Naive thymus-derived CD8-positive, alpha-beta T cell (primary cell): ENCODE measurements at places on chromosomes 12 and 14. TPM values are rescaled to one million over a fixed set of nuclear protein-coding genes. Genes with fewer than 3 reads are reported as not detected.

GRCh38 chr12:48084066-48084465, 21.8 kb downstream of the SENP1 start:
- no peak overlapping the region for H3K4me3 ChIP-seq
- H3K27me3 ChIP-seq: no peaks in the 10 kb centered on the region
- no peak overlapping the region for H3K27ac ChIP-seq
- peaks cover 3% of the 10 kb centered on the region for H3K4me1 ChIP-seq

DNA sequence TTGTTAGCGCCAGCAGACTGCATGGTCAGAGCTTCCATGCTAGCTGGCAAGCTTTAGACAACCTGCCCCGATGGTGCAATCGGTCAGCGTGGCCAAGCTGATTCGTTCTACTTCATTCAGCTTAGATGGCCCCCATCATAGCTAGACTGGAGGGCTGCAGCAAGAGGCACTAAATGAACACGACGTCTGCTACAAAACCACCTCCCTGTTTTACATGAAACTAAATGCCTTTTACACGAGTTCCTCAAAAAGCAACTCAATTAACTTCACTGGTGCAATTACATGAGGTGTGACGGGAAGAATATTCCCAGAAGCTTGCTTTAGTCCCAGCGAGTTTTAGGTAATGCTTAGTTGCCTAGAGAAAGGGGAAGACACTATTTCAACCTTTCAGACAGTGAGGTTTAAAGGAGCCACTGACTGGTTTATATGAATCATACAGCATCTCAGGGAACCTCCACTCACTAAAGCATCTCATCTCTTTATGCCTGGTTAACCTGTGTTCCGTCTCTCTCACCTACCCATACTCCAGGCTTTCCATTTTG, 8.4 kb downstream of the NIN start:
- peaks cover 36% of the 10 kb centered on the region for H3K36me3 ChIP-seq
- peaks cover 88% of the 10 kb centered on the region for H3K4me1 ChIP-seq
- DNase-seq: no peak
- peak overlapping the region; percentile 97 for H3K27ac ChIP-seq
- no peaks in the 10 kb centered on the region for H3K27me3 ChIP-seq

GRCh38 chr12:99810718-99811593, 163.4 kb downstream of the GARIN6 start:
- no peak overlapping the region for H3K4me3 ChIP-seq
- H3K36me3 ChIP-seq: no peaks in the 10 kb centered on the region
- H3K27me3 ChIP-seq: no peaks in the 10 kb centered on the region
- no peak for DNase-seq
- no peak overlapping the region for H3K27ac ChIP-seq

Gene WSCD2
- polyA plus RNA-seq: not detected

Gene FZD10
- not detected for polyA plus RNA-seq

DNA sequence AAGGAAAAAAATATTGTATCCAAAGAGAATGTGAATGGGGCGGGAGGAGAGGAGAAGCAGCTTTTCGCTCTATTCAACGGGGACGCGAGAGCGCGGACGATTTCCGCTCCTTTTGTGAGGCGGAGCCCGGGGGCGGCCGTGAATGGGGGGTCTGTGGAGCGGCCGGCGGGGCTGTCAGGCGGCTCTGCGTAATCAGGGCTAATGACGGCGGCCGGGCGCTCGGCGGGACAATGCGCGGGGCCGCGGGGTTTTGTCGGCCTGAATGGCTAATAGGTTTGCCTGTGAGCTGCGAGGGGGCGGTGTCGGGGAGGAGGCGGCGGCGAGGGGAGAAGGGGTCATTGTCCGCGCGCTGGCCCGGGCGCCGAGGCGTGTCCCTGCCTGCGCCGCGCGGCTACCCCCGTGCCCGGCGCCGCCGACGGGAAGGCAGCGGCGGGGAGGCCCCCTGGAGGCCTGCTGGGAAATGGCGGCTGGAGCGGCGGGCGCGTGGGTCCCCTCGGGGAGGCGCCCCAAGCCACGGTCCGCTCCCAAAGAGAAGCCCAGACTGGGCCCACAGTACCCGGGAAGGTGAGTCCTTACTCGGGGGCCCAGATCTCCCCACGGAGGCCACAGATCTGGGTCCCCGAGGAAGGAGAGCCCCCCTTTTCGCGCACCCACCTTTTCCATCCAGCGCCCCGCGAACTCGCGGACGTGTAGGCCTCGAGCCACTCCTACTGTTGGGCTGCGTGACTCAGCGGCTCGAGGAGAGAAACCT, 6.0 kb downstream of the SIX6 start:
- peak; percentile 14 for DNase-seq
- peak overlapping the region; percentile 59 for H3K4me3 ChIP-seq
- H3K27ac ChIP-seq: no peak overlapping the region
- H3K4me1 ChIP-seq: peaks cover 22% of the 10 kb centered on the region
- H3K27me3 ChIP-seq: peaks cover 41% of the 10 kb centered on the region

Gene EXOC3L4
- not detected for polyA plus RNA-seq

DNA sequence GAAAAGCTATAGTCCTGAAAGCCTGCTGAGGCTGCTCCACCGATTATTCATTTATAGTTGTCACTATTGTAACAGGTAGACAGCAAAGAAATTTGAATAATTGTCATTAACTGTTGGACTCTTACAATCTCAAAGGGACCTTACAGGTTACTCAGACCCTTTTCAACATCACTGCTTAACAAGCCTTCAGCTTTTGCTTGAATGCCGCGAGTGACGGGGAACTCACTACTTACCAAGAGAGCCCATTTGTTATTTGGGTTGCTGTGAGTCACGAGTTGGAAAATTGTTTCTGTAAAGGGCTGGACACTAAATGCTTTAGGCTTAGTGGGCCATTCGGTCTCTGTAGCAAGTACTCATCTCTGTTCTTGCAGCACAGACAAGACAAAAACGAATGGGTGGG, 5.9 kb upstream of the TUNAR start:
- H3K4me3 ChIP-seq: no peak overlapping the region
- H3K27ac ChIP-seq: no peak overlapping the region
- peaks cover 33% of the 10 kb centered on the region for H3K27me3 ChIP-seq
- no peaks in the 10 kb centered on the region for H3K4me1 ChIP-seq
- H3K36me3 ChIP-seq: no peaks in the 10 kb centered on the region

GRCh38 chr14:56338674-56339073, 220.5 kb downstream of the PELI2 start:
- no peak for DNase-seq
- H3K4me3 ChIP-seq: no peak overlapping the region
- H3K27me3 ChIP-seq: no peaks in the 10 kb centered on the region
- peaks cover 3% of the 10 kb centered on the region for H3K4me1 ChIP-seq

GRCh38 chr14:101226603-101227425, 323.3 kb upstream of the RTL1 start:
- H3K27me3 ChIP-seq: no peaks in the 10 kb centered on the region
- DNase-seq: peak; percentile 12
- H3K4me3 ChIP-seq: no peak overlapping the region
- peaks cover 4% of the 10 kb centered on the region for H3K4me1 ChIP-seq
- H3K27ac ChIP-seq: no peak overlapping the region
- H3K36me3 ChIP-seq: no peaks in the 10 kb centered on the region

GRCh38 chr12:57456145-57456700, 1.1 kb downstream of the INHBE start:
- DNase-seq: no peak
- peak overlapping the region; percentile 81 for H3K4me3 ChIP-seq
- no peaks in the 10 kb centered on the region for H3K27me3 ChIP-seq
- no peaks in the 10 kb centered on the region for H3K36me3 ChIP-seq
- peaks cover 33% of the 10 kb centered on the region for H3K4me1 ChIP-seq

DNA sequence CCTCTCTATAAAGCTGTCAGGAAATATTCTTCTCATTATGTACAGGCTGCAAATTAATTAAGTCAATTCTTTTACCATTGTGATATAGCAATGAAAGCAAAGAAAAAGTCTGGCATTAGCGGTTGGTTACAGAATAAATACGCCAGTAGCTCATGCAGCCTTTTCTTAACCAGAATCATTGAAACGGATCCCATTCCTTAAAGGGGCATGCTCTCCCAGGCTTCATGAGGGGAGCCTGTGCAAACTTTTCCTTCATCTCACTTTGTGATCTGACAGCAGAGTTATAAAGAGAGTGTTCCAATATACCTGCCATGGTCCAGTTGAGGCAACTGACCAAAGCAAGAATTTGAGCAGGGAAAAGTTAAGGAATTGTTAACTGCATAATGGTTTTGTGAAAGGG, 337.7 kb downstream of the EMP1 start:
- no peak for DNase-seq
- no peaks in the 10 kb centered on the region for H3K36me3 ChIP-seq
- no peak overlapping the region for H3K4me3 ChIP-seq

- no peaks in the 10 kb centered on the region for H3K36me3 ChIP-seq
- no peak overlapping the region for H3K27ac ChIP-seq
- no peaks in the 10 kb centered on the region for H3K4me1 ChIP-seq
- no peaks in the 10 kb centered on the region for H3K27me3 ChIP-seq
- DNase-seq: no peak
These were observed 498.9 kb downstream of the DIO2 start for GRCh38 chr14:79712302-79712950.

- no peaks in the 10 kb centered on the region for H3K36me3 ChIP-seq
- no peaks in the 10 kb centered on the region for H3K4me1 ChIP-seq
- no peak overlapping the region for H3K27ac ChIP-seq
- no peaks in the 10 kb centered on the region for H3K27me3 ChIP-seq
These were observed 349.7 kb downstream of the NRXN3 start for GRCh38 chr14:78519863-78520262.

Gene SERPINA9
- polyA plus RNA-seq: not detected

DNA sequence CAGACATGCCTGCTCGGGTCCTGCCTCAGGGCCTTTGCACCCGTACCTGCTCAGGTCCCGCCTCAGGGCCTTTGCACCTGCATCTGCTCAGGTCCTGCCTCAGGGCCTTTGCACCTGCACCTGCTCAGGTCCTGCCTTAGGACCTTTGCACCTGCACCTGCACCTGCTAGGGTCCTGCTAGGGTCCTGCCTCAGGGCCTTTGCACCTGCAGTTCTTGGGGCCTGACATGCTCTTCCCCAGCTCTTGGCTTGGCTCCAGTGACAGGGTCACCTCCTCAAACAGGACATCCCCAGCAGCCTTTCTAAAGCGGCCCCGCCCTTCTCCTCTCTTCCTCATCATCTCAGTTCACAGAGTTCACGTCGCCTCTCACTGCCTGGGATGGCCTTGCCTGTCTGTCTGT, 54.9 kb upstream of the NCOR2 start:
- no peak for DNase-seq
- no peak overlapping the region for H3K27ac ChIP-seq

DNA sequence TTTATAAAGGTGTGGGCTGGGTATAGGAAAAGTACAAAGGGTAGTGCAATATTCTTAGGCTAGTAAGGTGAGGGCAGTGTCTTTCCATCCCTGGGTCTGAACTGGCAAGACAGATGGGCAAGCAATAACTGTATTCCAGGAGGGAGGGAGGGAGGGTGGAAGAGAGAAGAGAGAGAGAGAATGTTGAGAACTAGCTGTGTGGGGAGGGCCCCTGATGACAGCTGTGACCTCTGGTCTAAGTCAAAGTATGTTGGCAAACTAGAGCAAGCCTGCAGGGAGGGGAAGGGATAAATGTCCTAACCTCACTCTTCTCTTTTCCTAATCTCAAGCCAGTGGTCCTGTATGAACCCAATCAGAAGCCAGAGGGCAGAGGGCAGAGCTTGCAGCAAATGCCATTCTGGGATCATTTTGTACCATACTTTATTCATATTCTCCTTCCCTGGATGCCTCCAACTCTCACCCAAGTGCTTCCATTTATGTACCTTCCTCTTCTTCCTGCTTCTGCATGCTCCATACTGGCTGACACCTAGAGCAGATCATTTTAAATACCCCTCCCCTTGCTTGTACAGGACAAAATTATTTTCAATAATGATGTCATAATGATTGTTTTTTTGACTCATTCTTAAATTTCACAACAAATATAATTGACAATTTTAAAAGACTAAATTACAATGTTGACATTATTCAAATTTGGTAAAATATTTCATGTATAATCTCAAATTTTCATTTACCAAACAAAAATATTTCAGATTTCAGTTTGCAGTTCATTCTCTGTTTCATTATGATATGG, 75.9 kb downstream of the AKAP6 start:
- no peaks in the 10 kb centered on the region for H3K27me3 ChIP-seq
- no peaks in the 10 kb centered on the region for H3K36me3 ChIP-seq
- DNase-seq: no peak
- no peak overlapping the region for H3K27ac ChIP-seq

GRCh38 chr14:31894351-31894750, 182.8 kb upstream of the ARHGAP5 start:
- no peak for DNase-seq
- no peak overlapping the region for H3K4me3 ChIP-seq
- H3K27ac ChIP-seq: no peak overlapping the region
- H3K4me1 ChIP-seq: no peaks in the 10 kb centered on the region

DNA sequence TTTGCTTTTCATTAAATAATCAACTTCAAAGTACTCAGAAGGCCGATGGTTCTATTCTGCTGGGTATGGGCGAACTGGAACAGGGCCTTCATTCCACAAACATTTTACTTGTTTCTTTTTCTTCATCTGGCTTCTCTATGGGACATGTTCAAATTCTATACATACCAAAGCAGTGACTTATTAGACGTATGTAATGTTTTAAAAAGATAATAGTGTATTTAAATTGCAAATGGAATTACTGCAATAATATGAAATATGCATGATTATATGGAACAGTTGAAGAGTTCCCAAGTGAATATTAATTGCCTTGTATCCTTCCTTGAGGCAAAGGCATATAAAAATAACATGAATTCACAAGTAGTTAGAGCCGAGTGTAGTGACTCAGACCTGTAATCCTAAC, 75.5 kb downstream of the FAR2 start:
- DNase-seq: no peak
- H3K27ac ChIP-seq: no peak overlapping the region
- no peaks in the 10 kb centered on the region for H3K4me1 ChIP-seq

Gene CCDC197
- not detected for polyA plus RNA-seq

Gene USP15
- 49.1 TPM for polyA plus RNA-seq

DNA sequence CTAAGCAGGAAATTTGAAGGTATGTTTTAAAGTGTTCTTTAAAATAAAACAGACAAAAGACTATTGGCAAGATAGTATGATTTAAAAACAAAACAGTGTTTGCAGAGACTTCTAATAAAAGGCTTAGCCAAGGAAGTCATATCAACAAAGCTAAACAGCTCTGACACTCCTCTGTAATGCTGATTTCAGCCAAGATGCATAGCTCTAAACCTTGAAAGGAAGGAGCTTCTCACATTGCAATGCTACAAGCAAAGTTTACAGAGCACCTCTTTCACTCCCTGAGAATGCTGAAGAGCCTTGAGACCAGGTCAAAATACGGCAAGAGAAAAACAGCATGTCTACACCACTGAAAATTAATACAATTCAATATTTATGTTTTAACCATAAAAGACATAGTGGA, 51.8 kb downstream of the PARP11 start:
- no peak overlapping the region for H3K4me3 ChIP-seq
- H3K27ac ChIP-seq: no peak overlapping the region
- DNase-seq: no peak
- H3K36me3 ChIP-seq: peaks cover 34% of the 10 kb centered on the region

DNA sequence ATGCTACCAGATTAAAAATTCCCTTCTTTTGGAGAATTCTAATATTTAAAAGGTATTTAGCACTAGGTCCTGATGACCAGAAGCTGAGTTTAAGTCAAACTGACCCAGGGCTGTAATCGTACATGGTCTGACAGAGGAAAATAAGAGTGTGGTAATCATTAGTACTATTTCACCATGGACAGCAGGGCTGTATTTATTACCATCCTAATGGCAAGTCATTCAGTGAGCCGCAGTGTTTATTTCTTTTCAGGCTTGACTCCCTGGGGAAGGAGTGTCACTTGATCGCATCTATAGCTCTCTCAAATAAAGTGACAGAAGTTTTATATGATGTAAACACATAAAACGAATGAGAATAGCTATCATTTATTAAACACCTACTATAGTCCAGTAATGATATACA, 261.8 kb downstream of the BTG1 start:
- no peaks in the 10 kb centered on the region for H3K36me3 ChIP-seq
- peaks cover 19% of the 10 kb centered on the region for H3K4me1 ChIP-seq
- no peak overlapping the region for H3K27ac ChIP-seq
- H3K4me3 ChIP-seq: no peak overlapping the region
- no peaks in the 10 kb centered on the region for H3K27me3 ChIP-seq

Gene KRT83
- polyA plus RNA-seq: not detected
